Left forelimb (tissue), 1 donor: ENCODE measurements at places on chromosomes 5 and 9.
A peak's percentile ranks its signal among the peaks of the same experiment; 100 is the strongest.

- DNase-seq: no peak
Observed at GRCh38 chr9:17531642-17532254, 47.1 kb upstream of the SH3GL2 start.

GRCh38 chr9:124660341-124660801 lies 110.7 kb downstream of the NR6A1 start:
- DNase-seq: peak; percentile 77

GRCh38 chr5:180284149-180284548 lies 7.7 kb downstream of the MAPK9 start:
- DNase-seq: no peak

DNA sequence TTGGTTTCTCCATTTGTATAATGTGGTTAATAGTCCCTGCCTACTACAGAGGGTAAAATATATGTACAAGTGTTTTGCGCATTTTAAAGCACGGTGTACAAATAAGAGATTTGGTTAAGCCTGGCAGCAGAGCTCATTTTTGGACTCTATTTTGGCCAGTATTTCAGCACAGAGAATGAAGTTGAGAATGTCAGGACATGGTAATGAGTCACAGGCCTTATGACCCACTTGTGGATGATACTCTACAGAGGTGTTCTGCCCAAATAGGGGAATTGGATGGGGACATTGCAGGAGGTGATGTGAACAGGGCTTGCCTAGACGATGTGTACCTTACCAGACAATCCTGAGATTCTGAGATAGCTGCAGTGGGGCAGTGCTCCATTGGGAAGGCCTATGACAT lies 50.6 kb downstream of the MELK start:
- DNase-seq: no peak

DNA sequence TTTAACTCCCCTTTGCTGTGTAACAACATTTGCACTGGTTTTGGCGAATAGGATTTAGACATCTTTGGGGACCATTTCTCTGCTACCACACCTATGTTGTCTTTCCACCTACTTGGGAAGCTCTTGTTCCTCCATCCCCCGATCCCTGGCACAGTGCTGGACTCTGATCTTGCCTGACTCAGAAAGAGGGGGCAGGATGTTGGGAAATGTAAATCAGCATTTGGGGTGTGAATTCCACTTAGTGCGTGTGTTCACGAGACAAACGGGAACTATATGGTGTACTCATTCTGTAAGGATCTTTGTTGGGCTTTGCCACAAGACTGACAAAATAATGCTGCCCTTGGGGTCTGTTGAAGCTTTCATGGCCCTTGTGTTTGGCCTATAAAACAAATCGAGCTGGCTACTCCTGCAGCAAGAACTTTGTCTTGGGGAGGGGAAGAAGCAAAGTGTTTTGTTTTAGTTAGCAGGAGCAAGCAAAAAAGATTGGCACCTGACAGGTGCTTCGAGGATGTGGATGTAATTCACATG lies 18.5 kb downstream of the TMEM268 start:
- no peak for DNase-seq

GRCh38 chr5:151239237-151239861 lies 13.6 kb upstream of the GM2A start:
- peak; percentile 86 for DNase-seq

- no peak for DNase-seq
Observed at GRCh38 chr9:111144741-111145140, 106.5 kb upstream of the LPAR1 start.

GRCh38 chr5:174500636-174501035 lies 223.7 kb upstream of the MSX2 start:
- no peak for DNase-seq

GRCh38 chr5:131250751-131251475 lies 12.9 kb upstream of the CDC42SE2 start:
- no peak for DNase-seq

DNA sequence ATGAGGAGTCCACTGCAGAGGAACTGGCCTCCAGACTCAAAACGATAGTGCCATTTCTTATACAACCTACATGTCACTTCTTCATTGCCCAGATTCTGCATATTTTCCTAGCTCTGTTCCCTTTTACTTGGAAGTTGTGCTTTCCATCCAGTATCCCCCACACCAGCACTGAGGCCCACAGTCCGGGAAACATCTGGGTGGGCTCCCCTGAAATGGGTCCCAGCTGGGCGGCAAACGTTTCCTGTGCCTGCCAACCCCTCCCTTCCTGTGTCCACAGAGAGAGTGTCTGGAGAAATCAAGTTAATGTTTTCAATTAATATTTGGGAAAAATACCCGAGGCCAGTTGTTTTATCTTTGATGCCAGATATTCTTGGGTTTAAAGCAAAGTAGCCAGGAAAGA lies 111.8 kb downstream of the COL23A1 start:
- DNase-seq: no peak

DNA sequence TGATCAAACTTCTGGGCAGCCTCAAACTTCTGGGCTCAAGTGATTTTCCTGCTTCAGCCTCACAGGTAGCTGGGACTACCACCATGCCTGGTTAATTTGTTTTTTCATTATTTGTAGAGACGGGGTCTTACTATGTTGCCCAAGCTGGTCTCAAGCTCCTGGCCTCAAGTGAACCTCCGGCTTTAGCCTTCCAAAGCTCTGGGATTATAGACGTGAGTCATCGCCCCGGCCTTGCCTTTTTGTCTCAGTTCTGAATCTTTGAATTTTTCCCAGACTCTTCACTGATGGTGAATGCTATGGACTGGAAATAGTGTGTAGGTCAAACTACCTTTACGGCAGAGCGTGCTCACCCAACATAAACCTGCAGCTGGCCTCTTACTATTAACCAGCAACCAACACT lies 32.3 kb upstream of the EGFLAM start:
- no peak for DNase-seq

DNA sequence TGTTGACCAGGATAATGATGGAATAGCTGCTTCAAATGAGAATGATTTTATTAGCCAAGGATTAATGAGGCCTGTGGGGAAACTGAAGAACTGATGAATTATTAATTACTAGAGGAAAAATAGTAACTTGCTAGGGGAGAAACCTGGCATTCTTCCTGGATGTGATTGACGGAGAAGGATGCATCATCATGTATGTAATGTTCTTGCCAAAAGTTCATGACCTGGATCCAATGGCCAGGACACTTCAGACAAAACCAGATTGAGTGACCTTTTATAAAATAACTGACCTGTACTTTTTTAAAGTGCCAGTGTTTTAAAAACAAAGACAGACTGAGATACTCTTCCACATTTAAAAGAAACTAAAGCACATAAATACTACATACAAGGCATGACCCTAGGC lies 23.7 kb downstream of the KIAA1191 start:
- no peak for DNase-seq

DNA sequence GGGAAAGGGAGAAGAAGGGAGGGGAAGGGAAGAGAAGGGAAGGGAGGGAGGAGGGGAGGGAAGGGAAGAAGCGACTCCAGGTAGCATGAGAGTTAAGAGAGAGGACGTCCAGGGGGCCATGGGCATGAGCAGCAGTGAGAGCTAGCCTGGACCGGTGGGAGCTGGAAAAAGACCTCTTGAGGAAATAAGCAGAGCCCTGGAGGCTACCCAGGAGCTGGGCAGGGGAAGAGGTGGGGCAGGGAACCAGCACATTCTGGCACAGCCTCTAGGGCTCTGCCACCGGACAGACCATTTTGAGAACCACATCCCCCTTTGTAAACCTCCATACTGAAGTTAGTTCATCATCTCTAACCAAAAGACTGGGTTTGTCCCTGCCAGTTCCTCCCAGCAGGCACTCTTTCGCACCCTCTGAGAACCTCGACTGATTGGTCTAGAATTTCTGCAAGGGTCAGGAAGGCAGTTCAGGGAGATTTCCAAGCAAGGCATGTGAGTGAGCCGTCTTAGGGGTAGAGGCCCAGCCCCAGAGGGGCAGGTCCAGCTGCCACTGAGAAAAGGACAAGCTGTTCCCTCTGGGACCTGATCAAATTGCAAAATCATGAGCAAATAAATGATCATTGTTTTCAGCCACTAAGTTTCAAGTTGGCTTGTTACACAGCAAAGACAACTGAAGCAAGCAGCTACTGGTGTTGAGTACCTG lies 11.6 kb downstream of the NAIF1 start:
- DNase-seq: no peak

GRCh38 chr9:108290839-108291585 lies 564.8 kb downstream of the ACTL7B start:
- DNase-seq: no peak

DNA sequence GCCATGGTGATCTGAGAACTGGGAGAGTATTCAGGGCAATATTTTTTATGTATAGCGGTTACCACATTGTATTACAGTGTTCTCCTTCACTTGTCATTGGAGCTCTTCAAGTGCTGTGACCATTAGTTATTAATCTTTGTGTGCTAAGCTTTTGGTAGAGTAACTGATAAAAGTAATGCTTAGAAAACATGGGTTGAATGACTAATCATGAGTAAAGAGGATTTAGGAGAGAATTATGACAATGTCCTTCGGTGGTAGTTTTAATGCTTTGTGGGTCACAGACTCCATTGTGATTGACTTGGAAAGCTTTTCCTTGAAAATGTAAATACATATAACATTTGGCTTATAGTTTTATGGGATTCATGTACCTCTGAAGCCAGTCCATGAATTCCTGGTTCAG lies 21.4 kb downstream of the TGFBR1 start:
- no peak for DNase-seq

DNA sequence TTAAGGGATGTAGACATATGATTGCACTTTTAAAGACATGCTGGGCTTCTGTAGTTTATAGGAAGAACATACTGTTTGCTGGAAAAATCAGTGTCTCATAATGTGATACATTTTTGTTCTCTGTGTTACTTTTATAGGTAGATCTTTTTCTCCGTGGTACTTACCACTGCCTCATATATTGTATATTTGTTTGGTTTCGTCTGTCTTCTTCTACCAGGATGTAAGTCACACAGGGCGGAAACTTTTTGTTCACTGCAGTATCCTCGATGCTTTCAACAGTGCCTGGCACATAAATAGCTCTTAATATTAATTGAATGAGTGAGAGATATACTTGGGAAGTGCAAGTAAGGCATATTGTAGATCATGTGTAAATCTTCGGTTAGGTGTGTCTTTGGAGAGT lies 135.4 kb downstream of the GDNF start:
- no peak for DNase-seq

DNA sequence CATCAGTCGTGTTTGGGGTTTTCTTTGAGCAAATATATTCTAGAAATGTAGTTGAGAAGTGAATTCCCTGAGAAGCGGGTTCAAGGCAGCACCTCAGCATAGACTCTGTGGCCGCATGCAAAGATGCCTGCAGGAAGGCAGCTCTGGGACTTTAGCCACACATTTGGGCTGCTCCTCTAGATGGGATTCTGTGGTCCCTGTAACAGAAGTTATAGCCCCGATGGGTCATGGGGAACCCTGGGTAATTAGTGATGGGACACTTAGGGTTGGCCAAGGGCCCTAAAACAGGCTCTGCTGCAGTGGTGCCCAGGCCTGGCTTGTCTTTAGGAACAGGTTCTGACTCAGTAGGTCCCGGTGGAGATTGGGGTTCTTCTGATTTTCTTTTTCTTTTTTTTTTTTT lies 36.8 kb downstream of the PHF2 start:
- no peak for DNase-seq

- DNase-seq: no peak
Observed at GRCh38 chr9:14585730-14586473, 107.3 kb downstream of the ZDHHC21 start.

- DNase-seq: no peak
Observed at GRCh38 chr5:170508036-170508435, 4.2 kb downstream of the KCNIP1 start.

- DNase-seq: no peak
Observed at GRCh38 chr5:143345671-143346440, 57.6 kb downstream of the NR3C1 start.

DNA sequence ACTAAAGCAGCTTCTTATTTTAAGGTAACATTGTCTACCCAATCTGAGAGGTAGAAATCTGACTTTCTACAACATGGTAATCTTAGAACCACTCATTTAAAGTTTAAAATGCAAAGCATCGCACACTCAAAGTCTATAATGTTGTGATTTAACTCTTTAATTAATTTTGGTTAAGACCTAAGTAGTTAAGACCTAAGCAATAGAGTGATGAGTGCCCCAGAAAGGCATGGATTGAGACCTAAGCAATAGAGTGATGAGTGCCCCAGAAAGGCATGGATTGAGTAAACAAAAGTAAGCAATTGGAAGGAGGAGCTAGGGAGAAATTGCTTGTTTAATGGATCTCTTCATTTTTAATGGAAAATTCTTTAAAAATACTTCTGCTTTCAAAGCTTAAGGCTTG lies 86.8 kb downstream of the NLN start:
- no peak for DNase-seq

- no peak for DNase-seq
Observed at GRCh38 chr5:39202597-39203274, 16.6 kb downstream of the FYB1 start.

DNA sequence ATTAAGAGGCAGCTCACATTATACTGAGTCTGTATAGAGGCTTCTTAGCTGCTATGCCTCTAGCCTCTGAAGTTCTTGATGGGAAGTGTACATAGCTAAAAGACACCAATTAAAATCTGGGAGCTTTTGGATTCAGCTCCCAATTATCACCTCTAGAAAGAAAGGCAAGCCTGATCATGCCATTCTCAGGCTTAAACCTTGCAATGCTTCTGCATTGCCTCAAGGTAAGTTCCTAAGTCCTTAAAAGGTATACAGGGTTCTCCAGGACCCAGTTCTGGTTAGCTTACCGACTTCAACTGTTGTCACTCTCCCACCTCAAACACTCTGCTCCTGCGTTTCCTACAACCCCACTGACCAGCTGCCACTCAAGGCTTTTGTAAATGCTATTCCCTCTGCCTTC lies 17.5 kb upstream of the CCL28 start:
- no peak for DNase-seq
